GM18507 (cell line): ENCODE measurements at places on chromosomes 5 and 9.

DNA sequence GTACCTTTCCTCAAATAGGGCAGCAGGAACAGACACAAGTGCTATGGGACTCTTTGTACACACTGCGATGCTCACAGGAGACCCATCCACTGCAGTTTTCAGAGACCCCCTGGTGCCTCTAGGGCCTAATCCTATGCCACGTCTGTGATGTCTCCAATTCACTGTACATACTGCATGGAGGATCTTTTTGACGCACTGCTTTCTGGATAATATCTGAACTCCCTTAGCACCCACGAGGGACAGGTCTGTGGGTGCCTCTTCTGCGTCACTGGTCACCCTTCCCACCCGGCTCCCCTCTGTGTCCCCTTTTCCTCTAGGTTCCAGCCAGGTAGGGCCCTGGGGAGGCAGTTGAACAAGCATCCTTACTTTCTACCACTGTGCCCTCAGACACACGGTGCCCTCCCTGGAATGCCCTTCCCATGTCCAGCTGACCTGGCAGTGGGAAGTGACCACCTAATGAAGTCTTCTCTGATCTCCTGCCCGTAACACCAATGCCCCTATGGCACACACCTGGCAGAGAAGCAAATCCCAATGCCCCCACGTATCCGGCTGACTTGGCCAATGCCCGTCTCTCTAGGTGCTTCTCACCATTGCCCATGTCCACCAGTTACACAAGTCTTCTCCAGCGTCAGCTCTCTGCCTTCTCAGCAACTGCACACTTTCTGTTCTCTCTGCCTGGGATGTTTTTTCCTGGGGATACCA, 41.5 kb downstream of the FOXI1 start:
- DNase-seq, result no peak

DNA sequence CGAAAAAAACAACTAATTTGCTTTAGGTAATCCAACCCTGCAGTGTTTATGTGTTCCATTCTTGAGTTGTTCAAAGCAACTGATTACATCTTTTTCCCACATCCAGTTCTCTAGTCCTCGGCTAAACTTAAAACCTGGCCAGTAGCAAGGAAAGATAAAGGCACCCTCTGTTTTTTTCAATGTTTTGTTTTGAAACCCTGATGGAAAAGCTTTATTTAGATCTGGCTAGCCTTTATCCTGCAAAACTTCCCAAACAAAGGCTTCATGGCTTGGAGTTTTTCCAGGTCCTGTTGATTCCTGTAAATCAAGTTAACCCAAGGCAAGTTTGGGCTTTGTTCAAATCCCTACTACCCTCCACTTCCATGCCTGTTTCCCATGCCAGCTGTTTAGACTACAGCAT, 105.1 kb downstream of the CEMIP2 start:
- DNase-seq, result no peak

- DNase-seq, result no peak
Observed at GRCh38 chr5:128782446-128782845, 182.8 kb upstream of the SLC27A6 start.

DNA sequence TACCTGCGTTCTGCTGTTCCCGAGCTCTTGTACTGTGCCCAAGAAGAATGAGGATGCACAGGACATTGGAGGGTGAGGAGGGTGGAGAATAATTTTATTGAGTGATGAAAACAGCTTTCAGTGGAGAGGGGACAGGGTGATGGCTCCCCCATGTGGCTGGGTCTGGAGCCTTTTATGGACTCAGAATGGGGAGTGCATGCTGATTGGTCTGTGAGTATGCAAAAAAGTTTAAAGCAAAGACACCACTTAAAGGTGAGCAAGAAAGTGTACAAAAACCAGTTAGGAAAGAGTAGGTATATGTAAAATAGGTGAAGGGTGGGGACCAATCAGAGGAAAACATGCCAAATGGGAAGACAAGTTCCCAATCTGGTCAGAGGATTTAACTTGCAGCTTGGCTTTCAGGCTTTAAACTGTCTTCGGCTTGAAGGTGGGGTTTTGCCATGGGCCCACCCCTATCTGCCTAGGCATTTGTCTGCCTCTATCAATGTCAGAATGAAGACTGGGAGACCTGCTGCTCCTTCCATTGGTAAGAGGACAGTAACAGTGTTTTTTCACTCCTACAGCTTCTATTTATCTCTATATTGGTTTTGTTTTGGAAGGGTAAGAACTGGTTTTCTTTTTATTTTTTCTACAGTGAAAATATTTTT, 118.0 kb upstream of the RAI14 start:
- DNase-seq, result no peak

GRCh38 chr5:173794901-173795416, 93.2 kb upstream of the CPEB4 start:
- no peak for DNase-seq

GRCh38 chr9:33686942-33687341, 108.4 kb upstream of the PRSS3 start:
- DNase-seq, result no peak

DNA sequence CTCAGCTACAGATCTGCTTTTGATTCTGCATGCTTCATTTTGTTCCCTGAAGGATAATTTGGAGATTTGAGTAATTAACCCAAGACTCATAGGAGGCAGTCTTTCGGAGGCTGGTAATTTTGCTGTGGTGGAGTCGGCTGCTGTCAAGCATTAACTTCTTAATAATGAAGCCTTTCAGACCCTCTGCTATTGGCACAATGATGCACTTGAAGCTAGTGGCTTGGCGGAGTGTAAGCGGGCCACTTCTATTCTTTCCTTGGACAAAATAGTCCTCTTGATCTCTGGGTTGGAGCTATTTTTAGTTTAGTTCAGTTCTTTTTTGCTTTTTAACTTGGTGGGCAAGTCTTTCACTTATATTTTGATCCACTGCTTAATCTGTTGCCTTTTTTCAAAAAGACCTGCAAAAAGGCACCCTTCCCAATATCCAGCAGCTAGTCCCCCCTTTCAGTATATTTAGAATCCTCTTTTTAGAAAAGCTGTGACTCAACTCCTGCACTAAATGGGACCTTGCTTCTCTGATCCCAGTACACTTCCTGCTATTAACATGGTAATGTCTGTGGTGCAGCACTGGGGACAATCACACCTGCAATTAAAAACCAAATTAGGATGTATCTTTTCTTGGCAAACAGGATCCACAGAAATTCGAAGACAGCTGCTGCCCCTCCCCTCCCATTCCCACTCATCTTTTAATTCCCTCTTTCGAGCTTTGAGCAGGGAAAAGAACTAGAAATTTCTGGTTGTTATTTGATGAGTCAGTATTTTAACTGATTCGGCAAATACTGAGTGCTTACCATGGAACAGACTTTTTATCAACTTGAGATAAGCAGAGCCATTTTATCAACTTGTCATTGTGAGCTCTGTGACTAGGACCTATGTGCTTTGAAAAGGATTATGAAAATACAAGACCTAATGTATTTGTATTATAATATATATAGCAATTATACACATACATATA, 169.4 kb upstream of the ANKRD55 start:
- DNase-seq, result no peak

DNA sequence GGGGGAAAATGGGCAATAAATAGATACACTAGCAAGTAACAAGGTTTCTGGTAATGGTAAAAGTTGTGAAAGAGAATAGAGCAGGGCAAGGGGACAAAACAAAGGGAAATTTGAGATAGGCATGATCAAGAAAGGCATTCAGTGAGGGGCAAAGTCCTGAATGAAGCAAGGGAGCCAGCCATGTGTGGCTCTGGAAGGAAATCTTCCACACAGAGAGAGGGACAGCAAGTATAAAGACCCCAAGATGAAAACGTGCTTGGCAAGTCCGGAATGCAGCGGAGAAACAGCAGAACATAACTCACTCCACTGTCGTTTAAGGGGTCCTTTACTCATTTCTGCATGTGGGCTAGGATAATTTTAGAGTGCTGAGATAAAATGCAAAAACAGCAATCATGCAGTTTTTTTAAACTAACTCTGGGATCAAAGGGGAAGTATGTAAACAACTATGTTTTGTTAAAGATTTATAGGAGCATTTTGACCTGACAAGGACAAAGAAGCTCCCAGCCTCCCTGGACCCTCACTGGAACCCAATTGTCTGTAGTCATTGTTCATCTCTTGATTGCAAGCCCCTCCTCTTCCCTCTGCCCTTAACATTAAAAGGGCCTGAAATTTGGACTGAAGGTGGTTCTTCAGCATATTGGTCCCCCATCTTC, 22.9 kb upstream of the AOPEP start:
- DNase-seq, result no peak
